ENCODE measurements at places on chromosomes 12 and 14.

DNA sequence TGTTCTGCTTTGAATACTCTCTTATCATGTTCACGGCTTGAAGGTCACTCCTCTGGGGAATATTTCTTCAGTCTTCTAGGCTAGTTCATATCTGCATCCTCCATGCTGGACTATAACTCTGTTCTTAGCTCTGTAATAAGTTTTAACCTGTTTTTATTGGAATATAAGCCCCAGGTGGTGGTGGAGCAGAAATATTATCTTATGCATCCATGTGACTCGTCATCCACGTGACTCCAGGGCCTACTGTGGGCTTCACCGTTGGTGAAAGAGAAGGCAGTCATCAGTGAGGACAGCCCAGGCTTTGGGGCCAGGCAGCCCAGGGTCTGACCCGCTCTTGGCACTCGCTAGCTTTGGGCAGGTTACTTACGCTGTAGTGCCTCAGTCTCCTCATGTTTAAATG, 87.1 kb downstream of the ETNK1 start:
- DNase-seq, result no peak

DNA sequence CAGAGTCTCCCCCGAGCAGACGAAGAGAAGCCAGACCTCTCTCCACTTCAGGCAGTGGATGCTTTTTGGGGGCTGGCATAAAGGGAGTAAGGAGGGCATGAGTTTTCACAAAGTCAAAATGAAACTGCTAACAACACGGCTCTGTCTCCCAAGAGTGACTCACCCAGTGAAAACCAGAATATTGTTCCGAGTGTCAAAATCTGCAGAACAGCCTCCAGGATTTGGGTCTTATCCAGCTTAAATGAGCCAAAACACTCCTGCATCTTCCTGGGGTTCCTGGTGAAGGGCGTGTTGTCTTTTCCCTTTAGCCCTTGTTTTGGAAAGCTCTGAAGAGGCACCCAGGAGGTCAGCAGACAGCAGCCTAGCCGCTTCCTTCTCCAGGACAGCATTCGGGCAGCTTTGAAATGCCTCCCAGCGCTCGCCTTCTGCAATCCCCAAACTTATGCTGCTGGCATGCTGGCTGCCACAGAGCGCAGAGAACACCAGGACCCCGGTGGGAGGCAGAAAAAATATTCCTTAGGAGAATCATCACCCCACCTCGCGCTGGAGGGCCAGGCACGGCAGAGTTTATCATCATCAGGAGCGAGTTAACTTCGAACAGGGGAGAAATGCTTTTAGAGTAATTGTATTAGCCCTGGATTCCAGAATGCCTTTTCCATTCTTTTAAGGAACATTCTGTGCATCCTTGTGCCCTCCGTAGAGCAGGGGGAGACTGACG, 117.7 kb upstream of the NCOR2 start:
- no peak for DNase-seq

DNA sequence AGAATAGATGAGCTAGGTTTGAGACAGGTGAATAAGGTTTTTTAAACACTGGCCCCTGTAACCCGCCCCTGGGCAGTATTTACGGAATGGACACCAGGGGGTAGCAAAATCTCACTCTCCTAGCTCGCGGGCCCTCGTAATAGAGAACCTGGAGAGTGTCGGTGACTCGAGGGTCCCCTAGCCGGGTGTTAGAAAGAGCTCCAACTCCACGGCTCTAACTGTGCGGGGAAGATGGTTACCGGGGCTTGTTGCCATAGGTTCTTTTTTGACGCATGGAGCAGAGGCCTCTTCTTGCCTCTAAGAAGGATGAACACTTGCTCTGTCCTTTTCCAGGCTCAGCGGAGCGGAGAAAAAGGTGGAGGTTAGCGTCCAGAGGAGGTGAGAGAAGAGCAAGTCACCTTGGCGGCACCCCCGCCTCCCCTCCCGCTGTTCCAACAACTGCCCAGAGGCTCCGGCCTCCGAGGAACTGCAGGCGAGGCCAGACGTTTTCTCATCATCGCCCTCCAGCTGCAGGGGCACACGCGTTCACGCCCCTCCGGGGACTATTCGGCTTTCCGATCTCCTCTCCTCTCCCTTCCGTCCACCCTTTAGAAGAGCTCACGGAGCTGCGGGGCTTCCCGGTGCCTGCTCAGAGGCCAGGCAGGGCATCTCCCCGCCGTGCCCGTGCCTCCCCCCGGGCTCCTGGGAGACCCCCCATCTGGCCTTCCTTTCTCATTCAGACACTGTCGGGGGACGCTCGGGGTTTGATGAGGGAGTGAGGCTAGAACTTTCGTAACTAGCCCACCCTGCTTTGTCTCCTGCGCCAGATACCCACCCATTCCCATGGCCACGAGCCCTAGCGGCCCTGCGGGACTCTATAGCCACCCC, 1.4 kb upstream of the ARHGEF40 start:
- peak; percentile 53 for DNase-seq

DNA sequence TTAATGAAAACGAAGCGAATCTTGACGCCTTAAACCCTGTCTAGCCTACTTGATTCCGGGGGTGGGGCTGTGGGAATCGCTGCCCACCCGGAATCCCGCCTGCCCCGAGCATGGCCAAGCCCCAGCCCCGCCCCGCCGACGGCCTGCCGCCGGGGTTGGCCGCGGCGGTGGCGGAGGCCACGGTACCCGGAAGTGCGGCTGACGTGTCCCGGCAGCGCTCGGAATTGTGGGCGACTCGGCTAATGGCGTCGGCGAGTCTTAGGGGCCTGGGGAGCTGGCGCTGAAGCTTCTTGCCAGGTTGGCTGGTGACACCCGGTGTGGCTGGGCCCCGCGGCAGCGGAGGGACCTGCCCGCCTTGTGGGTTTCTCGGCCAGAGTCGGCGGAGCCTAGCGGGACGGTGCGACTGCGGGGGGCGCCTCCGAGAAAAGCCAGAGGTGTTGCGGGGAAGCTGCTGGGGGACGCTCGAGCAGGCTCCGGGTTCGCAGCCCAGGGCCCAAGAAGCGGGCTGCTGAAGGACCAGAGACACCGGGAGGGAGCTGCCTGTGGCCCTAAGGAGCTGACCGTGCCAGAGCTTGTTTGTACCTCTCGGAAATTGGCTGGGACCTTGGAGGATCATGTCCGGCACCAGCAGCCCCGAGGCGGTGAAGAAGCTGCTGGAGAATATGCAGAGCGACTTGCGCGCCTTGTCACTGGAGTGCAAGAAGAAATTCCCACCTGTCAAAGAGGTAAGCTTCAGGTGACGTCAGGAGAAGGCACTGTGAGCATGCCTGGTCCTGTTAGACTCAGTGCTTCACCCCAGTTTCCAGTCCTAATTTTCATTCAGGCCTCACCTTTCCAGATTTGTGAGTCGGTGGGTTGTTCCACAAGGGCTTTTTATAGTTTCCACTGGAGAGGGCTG, at the start of gene MON2:
Gene MON2 (plus strand): TSS at position 233 of the 898 bp plus-strand sequence. CDS start 382 bp downstream, at position 615.
- DNase-seq, result peak; percentile 86

DNA sequence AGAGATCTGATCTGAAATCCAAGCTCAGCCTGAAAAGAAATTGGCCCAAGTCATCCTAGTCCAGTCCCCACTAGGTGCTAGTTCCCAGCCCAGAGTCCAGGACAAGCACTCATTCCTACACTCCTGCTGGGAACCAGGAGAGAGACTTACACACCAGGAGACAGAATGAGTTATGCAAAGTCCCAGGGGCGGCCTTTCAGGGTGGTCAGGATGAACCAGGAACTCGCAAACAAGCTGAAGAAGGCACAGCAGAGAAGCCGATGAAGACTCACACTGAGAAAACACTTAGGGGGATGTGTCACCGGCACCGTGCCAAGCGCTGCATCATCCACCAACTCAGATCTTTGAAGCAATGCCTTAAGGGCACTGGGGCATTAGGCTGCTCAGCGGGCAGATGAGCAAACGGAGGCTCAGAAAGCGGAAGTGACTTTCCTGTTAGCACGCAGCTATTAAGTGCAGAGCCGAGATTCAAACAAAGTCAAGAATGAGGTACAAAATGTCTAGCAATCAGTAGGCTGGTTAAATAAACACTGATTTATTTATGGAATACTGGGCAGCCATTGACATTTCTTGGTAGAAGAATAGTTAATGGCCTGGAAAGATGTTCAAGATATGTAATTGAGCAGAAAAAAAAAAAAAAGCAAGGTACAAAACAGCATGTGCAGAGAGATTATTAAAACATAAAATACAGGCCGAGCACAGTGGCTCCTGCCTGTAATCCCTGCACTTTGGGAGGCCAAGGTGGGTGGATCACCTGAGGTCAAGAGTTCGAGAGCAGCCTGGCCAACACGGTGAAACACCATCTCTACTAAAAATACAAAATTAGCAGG, 78.7 kb downstream of the LRRC74A start:
- DNase-seq, result peak; percentile 80

Measured in activated CD4-positive, alpha-beta T cell treated with anti-CD3 and anti-CD28 coated beads for 4 hours (primary cell).